ENCODE measurements at places on chromosomes 2 and 18.

- no peak for DNase-seq
These were observed 32.3 kb upstream of the IMPA2 start for GRCh38 chr18:11948852-11949523.

DNA sequence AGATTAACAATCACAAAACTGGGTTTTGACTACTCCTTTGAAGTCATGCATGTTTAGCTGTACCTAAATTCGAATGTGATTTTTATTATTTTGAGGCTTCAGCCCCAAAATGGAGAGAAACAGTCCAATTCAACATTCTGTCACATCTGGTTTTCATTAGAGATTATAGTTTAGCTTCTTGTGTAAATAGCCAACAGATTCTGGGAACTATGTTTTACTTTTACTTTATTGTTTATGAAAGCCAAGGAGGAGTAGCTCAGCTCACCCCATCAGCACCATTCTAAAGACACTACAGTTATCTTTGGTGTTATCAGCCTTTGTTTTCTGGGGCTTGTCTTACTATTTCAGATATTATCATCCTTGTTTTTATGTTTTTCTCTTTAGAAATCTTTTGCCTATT, 465.0 kb upstream of the CWC22 start:
- peak; percentile 21 for DNase-seq

DNA sequence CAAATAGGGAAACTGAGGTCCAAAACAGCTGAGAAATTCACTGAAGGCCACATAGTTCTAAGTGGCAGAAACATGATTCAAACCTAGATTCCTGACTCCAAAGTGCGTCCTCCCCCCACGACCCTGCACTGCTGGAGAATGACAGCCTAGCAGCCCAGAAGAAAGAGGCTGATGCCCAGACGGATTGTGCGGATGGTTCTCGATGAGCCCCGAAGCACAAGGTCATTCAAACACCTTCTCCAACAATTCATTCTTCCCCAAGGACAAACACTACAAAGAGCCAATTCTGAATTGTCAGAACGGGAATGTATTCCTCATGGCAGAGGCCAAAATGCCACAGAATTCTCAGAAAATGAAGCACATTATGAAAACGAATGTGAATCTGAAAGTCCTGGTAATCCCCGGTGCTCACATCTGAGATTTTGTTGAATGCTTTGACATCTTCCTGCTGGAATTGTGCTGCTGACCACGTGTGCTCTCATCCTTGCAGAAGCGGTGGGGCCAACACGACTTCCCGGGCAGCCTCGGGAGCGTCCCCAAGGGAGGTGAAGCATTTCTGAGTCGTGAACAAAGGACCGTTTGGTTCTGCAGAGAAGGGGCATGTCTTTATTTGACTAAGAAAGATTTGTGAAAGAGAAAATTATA, 337.0 kb downstream of the EIPR1 start:
- no peak for DNase-seq

DNA sequence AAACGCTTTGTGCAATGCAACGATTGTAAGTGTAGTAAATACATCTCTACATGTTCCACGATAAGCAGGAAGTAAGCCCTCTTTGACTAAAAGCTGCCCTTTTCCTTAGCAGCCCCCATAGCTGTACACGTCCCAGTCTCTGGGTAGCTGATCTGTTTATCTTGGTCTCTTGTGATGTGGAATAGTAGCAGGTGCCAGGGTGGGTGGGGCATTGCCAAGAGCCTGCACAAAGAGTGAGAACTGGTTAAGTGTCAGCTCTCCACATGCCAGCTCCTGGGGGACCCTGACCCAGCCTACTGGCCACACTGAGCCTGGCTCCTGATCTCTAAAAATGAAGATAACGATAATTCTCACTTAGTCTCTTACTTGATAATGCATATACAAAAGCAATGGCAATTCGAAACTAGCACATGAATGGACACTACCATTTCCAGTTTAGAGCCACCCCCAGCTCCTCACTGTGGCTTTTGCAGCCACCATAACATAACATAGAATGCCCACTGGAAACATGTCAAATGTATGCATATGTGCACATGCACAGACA, 92.3 kb downstream of the MYT1L start:
- no peak for DNase-seq

GRCh38 chr2:204261846-204262245, 283.4 kb upstream of the PARD3B start:
- no peak for DNase-seq

- no peak for DNase-seq
These were observed 1132.2 kb downstream of the LRP1B start for GRCh38 chr2:140998577-140998976.

GRCh38 chr2:137237055-137237454, 471.7 kb downstream of the THSD7B start:
- no peak for DNase-seq

GRCh38 chr2:112869258-112869842, 32.8 kb upstream of the IL1B start:
- no peak for DNase-seq

GRCh38 chr2:160816916-160817499, 323.4 kb upstream of the RBMS1 start:
- DNase-seq: no peak

DNA sequence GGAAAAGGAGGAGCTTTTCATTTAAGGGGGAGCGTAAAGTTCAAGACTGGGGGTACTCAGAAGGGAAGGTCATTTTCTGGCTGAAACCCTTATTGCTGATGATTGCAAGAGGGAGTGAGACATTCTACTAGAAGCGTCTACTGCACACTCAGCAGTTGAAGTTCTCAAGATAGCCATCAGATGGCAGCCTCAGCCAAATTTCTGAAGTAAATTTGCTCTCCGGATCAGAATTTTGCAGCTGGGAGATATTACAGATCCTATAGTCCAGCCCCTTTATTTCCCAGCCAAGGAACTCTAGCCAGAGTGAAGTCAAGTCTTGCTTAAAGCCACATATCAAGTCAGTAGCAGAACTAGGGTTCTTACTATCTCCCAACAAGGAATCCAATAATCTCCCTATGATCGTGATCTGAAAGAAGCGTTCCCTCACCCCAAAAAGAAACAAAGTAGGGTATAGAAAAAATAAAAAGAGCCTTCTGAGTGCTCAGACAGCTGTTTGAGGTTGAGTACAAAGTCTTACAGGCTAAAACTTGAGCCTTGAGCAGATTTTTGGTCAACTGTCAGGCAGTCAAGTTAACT, 24.0 kb downstream of the RAX start:
- peak; percentile 65 for DNase-seq

DNA sequence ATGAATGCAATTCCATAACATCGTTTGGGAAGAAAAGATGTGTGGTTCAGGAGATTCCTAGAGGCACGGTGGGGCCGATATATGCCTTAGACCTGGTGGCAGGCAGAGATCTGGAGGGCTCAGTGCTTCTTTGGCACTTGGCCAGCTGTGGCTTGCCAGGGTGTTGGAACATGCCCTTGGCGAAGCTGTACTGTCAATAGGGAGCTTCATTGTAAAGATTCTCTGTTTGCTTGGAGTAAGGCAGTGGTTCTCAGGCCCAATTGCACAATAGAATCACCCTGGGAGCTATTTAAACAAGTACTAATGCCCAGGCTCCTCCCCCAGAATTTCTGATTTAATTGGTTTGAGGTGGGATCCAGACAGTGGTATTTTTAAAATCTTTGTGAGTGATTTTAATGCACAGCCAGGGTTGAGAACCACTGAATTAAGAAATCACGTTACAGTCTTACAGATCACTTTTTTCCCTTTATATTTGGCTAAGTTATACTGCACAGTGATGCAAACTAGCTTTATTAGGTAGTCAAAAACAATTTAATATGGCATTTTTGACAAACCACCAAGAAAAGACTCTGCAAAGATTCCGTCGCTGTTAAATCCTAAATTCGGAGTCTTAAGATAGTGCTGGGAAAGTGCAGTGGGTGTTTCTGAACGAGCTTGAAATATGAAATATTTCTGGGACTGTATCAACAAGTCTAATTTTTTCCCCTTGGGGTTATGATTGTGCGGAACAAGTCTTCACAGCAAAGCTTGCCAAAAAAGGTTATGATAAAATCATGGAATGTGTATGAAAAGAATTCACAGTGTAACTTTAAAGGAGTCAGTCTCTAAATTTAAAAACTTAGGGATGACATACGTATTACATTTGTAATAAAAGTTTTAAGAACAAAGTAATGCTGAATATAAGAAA, 78.0 kb downstream of the CRIM1 start:
- no peak for DNase-seq

DNA sequence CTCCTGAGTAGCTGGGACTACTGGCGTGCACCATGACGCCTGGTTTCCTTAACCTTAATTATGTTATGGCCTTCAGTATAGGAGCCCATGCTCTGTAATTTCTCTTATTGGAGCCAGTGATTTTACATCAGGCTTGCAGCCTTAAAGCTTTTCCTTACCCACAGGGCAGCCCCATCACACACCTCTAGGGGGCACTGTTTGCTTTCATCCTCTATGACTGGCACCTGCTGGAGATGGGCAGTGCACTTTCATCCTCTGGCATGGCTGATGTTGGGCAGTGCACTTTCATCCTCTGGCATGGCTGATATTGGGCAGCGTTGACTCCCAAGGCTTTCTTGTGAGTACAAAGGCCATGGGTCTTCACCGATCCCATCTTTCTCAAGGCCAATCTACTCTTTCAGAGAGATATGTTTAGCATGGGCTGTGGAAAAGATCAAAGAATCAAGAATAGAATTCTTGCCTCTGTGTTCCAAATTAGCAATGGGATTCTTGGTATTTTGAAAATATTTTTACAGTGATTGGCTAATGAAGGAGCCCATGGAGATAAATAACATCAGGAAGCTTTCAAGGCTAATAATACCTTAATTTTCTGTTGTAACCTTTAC, 80.7 kb upstream of the MEX3C start:
- no peak for DNase-seq

DNA sequence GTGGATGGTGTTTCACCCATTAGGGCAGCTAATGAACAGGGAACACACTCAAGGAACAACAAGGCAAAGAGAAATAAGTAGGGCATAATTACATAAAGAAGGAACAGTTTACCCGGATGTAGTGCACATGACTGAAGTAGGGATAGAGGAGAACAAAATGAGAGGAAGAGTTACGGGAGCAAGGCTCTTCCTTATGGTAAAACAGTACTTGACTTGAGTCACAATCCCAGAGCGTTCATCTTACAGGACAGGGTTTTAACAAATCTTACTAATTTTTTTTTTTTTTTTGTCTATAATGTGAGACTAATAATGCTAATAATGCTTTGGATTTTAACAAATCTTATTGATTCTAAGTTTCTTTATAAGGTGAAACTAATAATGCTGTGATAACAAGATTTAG, 1329.5 kb downstream of the LRP1B start:
- DNase-seq: no peak

DNA sequence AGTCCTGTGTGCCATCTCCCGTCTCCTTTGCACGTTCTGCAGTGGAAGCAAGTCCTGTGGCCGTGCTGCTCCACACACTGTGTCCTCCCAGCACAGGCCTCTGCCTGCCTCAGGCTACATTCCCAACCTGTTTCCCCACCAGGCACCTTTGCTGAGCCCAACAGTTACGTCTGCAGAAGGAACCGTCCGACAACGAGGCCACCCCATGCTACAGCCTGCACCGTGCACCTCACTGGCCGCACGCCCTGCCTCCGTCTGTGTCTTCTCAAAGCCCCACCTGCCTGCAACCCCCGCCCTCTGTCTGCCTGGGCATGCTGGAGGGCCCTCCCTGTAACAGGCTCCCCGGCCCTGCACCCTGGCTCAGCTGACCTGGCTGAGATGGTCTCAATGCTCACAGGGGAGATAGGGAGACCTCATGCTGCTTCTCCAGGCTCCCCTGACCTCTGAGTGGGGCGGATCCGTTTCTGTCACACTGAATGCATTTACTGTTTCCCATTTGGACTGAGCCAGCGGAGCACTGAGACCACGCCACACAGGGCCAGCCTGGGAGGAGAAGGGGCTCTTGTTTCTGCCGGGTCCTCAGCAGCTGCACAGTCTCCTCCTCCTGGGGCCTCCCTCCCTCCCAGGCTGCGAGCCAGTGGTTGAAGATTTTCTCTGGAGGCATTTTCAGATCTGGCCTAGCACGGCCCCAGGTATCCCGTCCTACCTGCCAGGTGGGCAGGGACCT, 109.1 kb upstream of the OTOS start:
- no peak for DNase-seq
